ENCODE measurements at places on chromosomes 16 and 17.
A peak's percentile ranks its signal among the peaks of the same experiment; 100 is the strongest.

- DNase-seq, result no peak
Measured at GRCh38 chr16:47965439-47965838, 190.4 kb downstream of the ABCC12 start.

DNA sequence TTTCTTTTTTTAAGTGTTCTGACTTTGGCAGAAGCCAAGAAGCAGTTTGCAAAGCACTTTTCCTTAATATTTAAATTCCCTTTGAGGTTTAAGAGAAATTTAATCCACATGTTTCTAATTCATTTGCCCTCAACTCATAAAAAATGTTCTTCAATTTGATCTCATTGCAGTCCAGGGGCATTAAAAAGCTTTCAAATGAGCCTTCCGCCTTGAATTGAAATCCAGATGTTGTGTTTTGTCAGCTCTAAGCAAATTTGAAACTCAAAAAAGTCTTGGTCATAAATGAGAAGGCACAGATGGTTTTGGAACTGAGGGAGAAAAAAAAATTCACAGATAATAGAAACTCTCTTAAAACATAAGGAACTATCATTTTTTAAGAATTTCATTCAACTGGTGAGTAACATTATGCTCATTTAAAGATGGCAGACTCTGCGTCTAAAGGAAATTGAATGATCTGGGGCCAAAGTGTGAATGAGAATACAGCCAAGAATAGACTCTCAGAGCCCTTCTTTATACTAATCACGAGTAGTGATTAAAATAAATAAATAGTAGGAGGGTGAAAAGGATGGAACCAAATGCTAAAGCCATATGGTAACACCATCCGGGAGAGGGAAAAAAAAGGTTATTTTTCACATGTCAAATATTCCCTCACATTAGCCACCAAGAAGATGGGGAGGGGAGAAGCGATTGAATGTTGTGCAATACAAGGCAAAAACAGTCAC lies 1304.7 kb downstream of the CDH8 start:
- DNase-seq, result no peak

GRCh38 chr17:17462048-17462824 lies 14.6 kb upstream of the MED9 start:
- DNase-seq, result no peak

- DNase-seq, result no peak
Measured at GRCh38 chr17:63249256-63250004, 196.7 kb downstream of the CYB561 start.

DNA sequence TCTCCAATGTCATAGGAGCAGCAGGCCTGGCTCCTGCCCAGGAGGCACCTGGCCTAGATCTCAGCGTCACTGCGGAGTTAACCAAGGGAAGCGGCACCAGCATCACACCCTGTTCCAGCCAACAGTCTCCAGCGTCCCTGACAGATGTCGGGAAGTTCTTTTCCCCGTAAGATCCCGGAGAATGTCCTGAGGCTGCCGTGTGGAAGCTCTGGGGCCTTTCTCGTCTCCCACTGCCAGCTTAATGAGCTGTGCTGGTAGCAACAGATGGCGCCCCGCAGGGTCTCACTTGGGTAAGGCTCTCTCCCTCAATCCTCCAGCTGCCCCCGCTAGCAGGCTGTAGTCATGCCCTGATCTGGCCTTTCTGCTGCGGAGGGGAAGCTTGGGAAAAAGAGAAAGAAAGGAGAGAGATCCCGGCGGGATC lies 57.5 kb downstream of the MARCHF10 start:
- DNase-seq, result no peak

- no peak for DNase-seq
Measured at GRCh38 chr17:77899498-77899897, 59.0 kb upstream of the TNRC6C start.

GRCh38 chr17:1813088-1813487 lies 16.6 kb downstream of the SMYD4 start:
- no peak for DNase-seq

DNA sequence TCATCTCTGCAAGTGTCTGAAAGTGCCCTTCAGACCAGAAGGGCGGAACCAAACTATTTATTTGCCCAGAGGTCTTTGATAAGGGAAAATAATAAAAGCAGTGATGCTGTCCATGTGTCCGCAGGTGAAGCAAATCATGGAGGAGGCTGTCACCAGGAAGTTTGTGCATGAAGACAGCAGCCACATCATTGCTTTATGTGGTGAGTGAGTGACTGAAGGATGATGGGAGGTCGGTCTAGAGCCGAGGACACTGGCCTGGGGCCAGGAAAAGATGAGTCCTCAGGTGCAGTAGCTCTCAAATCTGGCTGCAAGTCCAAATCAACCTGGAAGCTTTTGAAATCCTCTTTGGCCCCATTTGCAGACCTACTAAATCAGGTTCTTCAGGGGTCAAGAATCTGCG lies 6.1 kb downstream of the SGSM2 start:
- no peak for DNase-seq

GRCh38 chr16:49588026-49588425 lies 214.4 kb downstream of the C16orf78 start:
- no peak for DNase-seq

- no peak for DNase-seq
Measured at GRCh38 chr17:64002658-64003525, 4.7 kb downstream of the PRR29 start.

DNA sequence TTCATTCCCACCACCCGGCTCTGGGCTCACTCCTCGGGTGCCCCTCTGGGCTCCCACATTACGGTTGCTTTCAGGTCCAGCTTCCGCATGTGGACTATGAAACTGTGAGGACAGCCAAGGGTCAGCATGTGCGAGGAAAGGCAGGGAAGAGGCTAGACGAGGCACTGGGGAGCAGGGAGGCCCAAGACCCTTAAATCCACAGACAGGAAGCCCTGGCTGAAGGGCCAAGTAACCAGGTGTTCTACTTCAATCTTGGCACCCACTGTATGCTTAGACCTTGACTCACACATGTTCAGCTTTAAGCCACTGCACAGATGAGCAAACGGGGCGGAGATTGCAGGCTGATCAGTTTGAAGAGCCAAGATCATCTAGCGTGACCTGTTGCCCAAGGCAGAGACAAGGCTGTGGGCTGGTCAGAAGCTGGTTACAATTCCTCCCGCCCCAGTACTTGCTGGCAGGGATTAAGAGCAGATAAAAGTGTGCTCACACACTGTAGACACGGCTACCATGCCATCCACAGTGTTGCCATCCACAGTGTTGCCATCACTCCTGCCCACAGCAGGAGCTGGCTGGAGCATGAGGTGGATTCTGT lies at the start of gene CES4A:
CES4A (plus strand) TSS at position 393 of the 592 bp plus-strand sequence; CDS start at position 577, 184 bp downstream.
- no peak for DNase-seq

GRCh38 chr16:78485188-78485916 lies 385.9 kb downstream of the WWOX start:
- DNase-seq, result no peak

DNA sequence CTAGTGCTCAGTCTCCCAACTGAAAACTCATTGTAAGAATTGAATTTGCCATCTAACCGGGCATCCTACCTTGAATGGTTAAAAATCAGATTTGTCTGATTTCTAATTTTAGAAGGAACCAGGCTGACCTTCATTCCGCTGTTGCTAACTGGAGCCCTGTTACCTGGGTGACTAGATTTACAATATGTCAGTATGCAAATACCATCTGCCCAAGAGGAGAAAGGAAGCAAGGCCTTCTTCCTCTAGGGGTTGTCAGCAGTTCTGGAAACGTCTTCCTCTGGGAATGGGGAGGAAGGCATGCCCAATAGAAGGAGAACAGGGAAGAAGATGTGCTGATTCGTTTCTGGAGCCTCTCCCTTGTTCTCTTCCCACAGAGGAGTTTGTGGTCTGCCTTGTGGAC lies 137.9 kb downstream of the PITPNC1 start:
- DNase-seq, result no peak

DNA sequence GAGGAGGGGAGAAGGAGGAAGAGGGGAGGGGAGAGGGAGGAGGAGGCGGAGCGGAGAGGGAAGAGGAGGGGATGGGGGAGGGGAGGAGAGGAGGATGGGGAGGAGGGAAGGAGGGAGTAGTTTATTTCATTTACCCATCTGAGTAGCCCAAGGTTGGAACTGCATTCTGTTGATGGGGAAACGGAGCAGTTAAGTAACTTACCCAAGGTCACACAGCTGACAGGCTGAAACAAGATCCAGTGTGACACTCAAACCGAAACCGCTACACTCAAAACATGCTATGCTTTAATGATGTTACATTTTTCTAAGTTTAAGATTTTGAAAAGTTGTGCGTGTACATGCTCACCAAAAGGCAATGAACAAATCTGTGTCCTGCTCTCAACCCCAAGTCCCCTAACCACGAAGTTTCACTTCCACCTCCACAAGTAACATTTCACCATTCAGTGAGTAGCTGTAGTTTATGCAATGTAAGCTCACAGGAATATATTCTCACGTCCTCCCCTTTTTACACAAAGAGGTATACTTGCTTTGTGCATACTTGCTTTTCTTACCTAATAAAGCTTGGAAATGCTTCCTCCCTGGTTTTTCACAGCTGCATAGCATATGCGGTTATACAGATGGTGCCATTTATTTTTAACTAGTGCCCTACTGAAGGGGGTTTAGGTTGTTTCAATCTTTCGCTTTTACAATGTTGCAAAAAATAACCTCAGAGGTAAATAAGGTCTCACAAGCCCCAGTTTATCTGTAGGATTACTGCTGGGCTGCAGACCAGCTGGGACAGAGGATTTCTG lies 275.3 kb downstream of the PARN start:
- DNase-seq, result no peak

DNA sequence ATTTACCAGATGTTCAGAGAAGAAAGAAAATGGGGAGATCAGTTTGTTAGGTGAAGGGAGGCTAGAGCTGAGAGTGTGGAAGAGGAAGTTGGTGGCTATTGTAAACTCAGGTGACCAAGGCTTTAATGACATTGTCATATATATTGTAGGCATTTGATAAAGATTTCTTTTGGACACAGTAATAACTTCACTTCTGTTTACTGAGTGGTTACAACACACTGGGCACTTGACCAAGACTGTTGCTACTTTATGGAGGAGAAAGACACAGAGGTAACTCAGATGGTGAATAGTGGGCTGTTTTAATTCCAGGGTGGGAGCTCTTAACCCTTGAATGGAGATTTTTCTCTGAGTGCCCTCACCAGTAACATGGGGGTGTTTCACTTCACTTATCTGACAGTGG lies 46.0 kb downstream of the TNRC6A start:
- DNase-seq, result no peak

GRCh38 chr17:77354670-77355455 lies 214.1 kb downstream of the SEC14L1 start:
- no peak for DNase-seq

DNA sequence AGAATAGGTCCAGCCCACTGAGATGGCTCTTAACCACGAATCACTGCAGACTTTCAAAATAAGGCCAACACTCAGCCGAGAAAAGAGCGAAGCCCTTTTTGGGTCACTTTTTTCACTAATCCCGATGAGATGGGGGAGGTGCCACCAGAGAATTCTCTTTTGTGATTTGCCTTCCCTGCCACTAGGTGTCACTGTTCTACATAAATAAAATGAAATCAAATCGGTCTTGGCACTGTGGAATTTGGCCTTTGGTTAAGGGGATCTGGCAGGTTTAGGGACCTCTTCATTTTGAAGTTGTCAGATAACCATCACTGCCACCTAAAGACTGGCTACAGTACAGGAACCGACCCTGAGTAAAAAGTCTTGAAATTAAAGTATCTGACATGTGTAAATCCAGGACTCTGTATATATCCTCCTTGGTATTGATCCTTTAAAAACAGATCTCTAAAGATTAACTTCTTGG lies 147.0 kb downstream of the HS3ST4 start:
- no peak for DNase-seq

- DNase-seq, result no peak
Measured at GRCh38 chr16:56363781-56364565, 61.4 kb downstream of the AMFR start.

DNA sequence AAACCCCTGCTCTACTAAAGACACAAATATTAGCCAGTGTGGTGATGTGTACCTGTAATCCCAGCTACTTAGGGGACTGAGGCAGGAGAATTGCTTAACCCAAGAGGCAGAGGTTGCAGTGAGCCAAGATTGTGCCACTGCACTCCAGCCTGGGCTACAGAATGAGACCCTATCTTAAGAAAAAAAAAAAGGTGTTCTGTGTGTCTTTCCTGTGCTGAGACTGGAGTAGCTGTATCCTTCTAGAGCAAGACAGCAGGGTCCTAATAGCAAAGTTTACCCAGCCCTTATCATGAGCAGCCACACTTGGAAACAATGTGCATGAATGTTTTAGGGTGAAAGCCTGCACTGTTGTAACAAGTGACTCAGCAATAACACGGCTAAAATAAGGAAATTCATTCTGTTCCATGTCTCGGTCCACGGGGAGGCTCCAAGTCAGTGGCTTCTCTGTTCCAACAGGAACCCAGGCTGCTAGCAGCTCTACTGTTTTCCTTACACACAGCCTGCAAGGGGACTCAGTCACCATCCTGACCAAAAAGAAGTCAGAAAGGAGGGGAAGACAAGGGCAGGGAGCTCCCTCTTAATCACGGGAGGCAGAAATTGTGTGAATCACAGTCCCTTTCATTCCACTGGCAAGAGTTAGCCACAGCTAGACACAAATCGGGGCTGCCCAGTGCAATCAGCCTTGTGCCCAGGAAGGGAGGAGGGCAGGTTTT lies 7.1 kb upstream of the SLC5A11 start:
- DNase-seq, result no peak

- no peak for DNase-seq
Measured at GRCh38 chr17:77035526-77035925, 105.2 kb upstream of the SEC14L1 start.

DNA sequence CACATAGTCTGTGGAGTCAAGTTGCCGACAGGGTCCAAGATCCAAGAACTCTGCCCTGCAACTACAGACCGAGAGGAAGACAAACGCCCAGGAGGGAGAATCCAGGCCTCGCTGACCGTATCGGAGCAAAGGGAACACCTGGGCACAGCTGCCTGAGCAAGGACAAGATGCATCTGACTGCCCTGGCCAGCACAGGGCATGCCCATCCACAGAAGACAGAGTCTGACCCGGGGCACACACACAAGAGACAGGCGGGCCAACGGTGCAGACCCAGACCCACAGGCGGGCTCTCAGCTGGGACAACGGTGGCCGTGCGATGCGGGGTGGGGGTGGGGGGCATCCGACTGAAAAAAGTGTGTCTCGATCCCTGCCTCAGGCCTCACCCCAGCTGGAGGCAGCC lies 6.2 kb downstream of the RAB40B start:
- DNase-seq, result no peak

- DNase-seq, result no peak
Measured at GRCh38 chr17:45436625-45437464, 4.2 kb upstream of the ARHGAP27 start.

- DNase-seq, result peak; percentile 73
Measured at GRCh38 chr16:58501242-58502131, 1.5 kb downstream of the NDRG4 start.
